ENCODE measurements at places on chromosomes 6 and 20. TPM values are rescaled to one million over a fixed set of nuclear protein-coding genes. Genes with fewer than 3 reads are reported as not detected.

- no peak overlapping the region for H3K4me3 ChIP-seq
- H3K4me1 ChIP-seq: no peaks in the 10 kb centered on the region
- no peak overlapping the region for H3K27ac ChIP-seq
- DNase-seq: no peak
- no peaks in the 10 kb centered on the region for H3K36me3 ChIP-seq
- H3K27me3 ChIP-seq: no peaks in the 10 kb centered on the region
Observed at GRCh38 chr20:15317546-15318232, 980.3 kb upstream of the FLRT3 start.

DNA sequence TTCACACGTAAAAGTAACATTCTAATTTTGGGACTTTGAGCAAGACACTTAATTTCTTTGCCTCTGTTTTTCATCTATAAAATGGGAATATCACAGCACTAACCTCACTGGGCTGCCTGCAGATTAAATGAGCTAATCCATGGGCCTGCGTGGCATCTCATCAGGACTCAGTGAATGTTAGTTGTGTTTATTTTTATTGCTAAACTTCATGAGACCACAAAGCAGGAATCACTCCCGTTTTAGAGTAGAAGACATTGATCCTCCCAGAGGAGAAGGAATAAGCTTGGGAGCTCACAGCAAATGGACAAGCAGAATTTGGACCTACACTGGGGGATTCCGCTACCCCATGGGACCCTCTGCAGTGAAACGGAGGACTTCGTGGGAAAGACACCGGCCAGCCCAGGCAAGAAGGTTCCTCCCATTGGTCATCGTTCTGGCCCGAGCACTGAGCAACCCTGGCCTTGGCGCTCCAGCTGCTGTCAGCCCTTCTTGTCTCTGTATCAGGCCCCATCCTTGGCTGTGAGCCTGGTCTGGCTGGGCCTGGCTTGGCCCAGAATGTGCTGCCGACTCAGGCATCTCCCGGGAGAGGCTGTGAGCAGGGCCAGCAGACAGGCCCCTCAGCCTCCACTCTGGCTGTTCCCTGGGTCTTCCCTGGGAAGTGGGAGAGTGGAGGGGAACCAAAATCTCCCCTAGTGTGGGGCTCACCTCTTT is 79.8 kb downstream of the NFATC2 start:
- H3K27me3 ChIP-seq: no peaks in the 10 kb centered on the region
- no peaks in the 10 kb centered on the region for H3K36me3 ChIP-seq
- H3K27ac ChIP-seq: no peak overlapping the region
- H3K4me3 ChIP-seq: no peak overlapping the region
- no peaks in the 10 kb centered on the region for H3K4me1 ChIP-seq

DNA sequence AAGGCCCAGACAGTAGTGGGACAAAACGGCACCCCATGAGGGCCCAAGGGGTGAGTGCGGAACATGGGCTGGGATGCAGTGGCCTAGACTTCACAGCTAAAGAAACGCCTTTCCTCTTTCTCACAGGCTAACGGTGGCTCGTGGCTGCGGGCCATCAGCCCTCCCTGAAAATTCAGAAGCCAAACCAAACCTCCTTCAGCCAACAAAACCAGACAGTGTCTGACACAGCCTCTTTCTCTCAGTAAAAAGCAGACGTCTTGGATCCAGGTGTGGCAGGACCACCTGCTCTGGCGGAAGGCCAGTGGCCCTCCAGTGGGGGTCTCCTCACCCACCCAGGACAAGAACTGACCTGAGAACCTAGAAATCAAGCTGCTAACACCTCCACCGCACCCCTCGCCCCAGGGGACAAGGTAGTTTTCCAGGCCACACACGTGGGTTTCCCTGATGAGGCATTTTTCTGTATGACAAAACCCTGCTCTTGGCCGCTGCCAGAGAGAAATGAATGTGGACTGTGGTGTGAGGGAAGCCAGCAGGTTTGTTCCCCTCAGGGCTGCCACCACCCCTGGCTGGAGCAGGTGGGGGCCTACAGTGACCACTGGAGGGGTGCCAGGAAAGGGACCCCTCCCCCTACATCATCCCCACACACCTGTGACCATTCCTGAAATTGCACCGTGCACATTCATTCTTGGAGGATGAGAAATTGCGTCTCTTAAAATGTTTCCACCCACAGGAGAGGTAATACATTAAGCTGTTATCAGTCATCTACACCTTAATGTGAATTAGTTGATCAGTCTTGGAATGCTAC is 76.8 kb upstream of the PIM1 start:
- no peak for DNase-seq
- H3K27ac ChIP-seq: no peak overlapping the region
- peaks cover 20% of the 10 kb centered on the region for H3K4me1 ChIP-seq
- H3K4me3 ChIP-seq: no peak overlapping the region
- H3K36me3 ChIP-seq: no peaks in the 10 kb centered on the region

DNA sequence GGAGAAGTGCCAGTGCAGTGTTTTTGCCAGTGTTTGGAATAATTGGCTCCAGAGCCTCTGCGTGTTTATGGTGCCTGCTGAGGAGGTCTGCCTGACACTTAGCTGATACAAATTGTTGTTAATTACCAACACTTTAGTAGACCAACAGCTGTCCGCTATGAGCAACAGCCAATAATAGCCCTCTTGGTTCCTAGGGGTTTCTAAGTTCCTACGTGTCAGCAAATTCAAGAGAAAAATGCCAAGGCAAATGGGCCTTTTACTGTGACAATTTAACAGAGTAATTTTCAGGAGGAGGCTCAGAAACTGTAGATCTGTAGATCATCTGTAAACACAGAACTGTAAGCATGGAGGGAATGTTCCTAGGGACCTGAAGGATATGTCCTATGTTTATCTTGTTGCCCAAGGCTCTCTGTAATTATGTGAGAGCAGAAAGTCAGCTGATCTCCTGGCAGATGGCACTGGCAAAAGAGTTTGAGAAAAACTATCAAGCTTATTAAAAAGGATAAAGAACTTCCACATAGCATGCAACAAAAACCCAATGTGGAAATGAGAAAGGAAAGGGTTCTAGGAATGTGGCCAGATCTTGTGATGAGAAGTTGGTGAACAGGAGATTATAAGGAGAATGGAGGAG is 157.7 kb downstream of the GJA1 start:
- H3K27ac ChIP-seq: no peak overlapping the region
- H3K27me3 ChIP-seq: no peaks in the 10 kb centered on the region
- H3K4me3 ChIP-seq: no peak overlapping the region
- DNase-seq: no peak
- no peaks in the 10 kb centered on the region for H3K36me3 ChIP-seq
- no peaks in the 10 kb centered on the region for H3K4me1 ChIP-seq

DNA sequence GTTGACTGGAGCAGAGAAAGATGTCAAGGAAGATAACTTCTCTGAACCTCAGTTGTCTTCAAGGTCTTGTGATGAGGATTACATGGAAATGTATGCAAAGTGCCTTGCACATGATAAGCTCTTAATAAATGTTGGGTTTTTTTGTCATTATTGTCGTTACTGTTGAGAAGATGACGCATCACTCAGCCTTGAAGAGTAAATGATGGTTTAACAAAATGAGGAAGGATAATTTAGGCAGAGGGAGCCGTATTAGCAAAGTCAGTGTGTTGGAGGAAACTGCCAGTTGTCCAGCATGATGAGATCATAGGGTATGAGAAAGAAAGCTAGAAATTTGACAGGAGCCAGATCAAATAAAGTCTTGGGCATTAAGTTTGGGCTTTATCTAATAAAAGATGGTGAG is 8.8 kb upstream of the SUPT3H start:
- H3K4me3 ChIP-seq: no peak overlapping the region
- H3K36me3 ChIP-seq: no peaks in the 10 kb centered on the region

- H3K27ac ChIP-seq: no peak overlapping the region
- no peaks in the 10 kb centered on the region for H3K36me3 ChIP-seq
- H3K4me1 ChIP-seq: no peaks in the 10 kb centered on the region
- H3K4me3 ChIP-seq: no peak overlapping the region
- no peaks in the 10 kb centered on the region for H3K27me3 ChIP-seq
Observed at GRCh38 chr6:19042420-19042819, 655.3 kb downstream of the RNF144B start.

GRCh38 chr20:7375905-7376304 is 564.4 kb downstream of the HAO1 start:
- H3K4me3 ChIP-seq: no peak overlapping the region
- H3K27ac ChIP-seq: no peak overlapping the region
- no peaks in the 10 kb centered on the region for H3K27me3 ChIP-seq
- H3K4me1 ChIP-seq: no peaks in the 10 kb centered on the region
- H3K36me3 ChIP-seq: no peaks in the 10 kb centered on the region

The SLC22A1 gene
- total RNA-seq: 2.6 TPM

The WDR27 gene
- total RNA-seq: 38.0 TPM

DNA sequence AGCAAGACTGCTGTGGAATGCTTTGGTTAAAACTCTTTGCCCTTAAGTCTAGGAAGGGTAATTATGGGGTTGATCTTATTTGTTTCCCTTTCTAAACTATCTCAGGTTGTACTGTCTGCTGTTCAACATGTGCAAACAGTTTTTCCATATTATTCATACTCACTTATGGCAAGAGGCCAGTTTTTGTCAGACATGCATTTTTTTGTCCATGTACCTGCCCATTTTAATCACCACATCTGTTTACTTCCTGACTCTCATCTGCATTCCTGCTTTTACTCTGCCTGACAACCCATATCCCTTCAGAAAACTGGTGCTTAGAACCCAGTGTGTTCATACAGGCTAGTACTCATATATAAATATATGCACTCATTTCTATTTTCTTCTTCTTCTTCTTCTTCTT is 80.3 kb downstream of the LPA start:
- H3K4me1 ChIP-seq: no peaks in the 10 kb centered on the region
- no peaks in the 10 kb centered on the region for H3K36me3 ChIP-seq
- no peak for DNase-seq
- H3K27me3 ChIP-seq: no peaks in the 10 kb centered on the region
- H3K27ac ChIP-seq: no peak overlapping the region

The SLC17A2 gene
- total RNA-seq: not detected

All from lower lobe of right lung (tissue), 2 donors.